ENCODE measurements at places on chromosomes 2 and 18.

- DNase-seq: no peak
Measured at GRCh38 chr2:215410932-215411285, 25.0 kb downstream of the FN1 start.

- no peak for DNase-seq
Measured at GRCh38 chr2:201223089-201224073, 37.0 kb upstream of the CASP8 start.

GRCh38 chr18:80076379-80076778, 32.7 kb upstream of the ADNP2 start:
- DNase-seq: no peak

DNA sequence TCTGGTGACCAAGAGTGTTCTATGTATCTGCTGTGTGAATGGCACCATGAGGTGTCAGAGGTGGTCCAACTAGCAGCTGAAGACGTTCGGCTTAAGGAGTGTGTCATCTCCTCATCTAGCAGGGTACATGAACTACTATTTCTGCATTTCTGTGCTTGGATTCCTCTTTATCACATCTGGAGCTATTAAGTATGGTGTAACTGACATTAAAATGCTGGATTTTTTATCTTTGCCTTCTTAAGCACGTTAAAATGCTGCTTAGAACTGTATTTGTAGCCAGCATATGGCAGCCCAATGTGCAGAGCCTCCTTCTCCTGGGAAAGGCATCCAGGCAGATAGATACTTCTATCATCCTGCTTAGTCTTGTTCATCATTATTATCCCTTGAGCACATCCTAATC, 409.3 kb upstream of the MMADHC start:
- no peak for DNase-seq

DNA sequence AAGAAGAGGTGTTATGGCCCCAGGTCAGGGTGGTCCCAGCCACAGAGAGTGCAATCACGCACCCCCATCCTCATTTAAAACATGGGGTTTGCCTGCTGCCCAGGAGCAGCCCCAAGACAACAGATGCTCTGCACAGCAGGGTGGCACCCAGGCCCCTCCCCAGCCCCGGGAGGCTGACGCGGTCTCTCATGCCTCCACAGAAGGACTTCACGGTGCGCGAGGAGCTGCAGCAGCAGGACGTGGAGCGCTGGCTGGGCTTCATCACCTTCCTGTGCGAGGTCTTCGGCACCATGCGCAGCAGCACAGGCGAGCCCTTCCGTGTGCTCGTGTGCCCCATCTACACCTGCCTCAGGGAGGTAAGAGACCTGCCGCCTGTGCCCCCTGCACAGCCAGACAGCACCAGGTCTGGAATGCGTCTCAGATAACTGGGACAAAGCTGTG, 133.7 kb downstream of the SMAD7 start:
- no peak for DNase-seq

DNA sequence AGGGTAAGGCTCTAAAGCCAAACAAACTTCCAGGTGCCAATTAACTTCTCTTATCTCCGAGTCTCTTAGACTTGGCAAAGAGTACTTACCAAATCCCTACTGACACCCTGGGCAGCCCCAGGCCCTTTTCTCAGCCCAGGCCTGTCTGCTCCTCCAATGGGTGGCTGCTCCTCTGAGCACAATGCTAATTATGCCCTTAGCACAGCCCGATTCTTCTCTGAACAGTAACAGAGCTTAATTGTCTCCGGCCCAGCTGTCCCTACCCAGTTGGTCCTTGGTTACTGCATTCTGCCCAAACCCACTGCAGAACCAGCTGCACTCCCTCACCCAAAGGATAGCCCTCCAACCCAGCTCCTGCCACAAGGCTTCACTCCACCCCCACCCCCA, 110.3 kb downstream of the SMAD7 start:
- no peak for DNase-seq

DNA sequence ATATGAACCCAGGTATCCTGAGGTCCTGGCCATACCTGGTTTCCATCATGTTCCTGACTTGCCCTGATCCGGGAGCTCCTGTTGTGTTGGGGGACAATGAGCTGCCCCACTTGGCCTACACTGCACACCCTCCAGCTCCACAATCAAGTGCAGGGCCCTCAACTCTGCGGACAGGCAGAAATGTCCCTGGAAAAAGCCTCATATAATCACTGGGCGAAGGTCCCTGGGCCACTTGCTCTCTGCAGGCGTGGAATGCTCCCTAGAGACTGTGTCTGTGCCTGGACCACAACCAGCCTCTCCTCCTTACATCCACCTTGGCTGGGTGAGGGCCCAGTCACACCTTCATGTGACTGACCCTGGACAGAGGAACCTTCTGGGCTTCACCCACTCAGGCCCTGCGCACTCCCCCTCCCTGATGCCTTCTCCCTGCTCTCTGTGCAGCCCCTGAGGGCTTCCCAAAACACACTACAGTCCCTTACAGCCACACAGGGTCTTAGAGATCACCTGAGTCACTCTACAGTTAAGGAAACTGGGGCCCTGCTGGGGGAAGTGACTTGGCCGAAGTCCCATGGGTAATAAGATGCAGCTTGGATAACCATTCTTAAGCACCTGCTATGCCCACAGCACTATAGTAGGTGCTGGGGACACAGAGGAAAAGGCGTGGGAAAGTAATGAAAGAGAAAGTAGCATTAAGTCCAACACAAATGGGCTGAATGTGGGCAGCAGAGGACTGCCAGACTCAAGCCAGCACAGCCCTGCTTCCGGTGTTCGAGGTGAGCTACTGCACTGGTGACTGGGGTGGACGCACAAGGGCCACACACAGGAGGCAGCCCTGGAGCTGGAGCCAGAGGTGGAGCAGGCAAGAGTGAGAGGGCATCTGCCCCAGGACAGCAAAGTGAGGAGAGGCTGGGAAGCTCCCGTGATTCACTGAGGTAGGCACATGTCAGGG, 9.8 kb downstream of the BOLA3 start:
- DNase-seq: no peak

DNA sequence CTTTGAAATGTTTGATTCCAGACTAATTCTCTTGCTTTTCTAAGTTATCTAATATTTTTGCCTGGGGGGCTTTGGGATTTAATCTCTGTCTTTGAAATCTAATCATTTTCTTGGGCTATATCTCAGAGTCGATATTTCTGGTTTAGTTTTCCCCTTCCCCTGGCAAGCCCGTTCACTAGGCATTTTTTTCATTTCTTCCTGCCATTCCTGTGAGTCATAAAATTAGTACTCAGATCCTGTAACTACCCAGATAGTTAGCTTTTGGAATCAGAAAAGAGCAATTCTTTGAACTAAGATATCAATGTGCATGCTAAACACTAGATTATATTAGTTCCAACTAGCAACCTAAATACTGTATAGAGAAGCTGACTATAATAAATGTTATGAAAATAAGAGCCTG, 29.4 kb upstream of the RNF149 start:
- DNase-seq: no peak

- no peak for DNase-seq
Measured at GRCh38 chr2:49404108-49404507, 249.8 kb upstream of the FSHR start.

GRCh38 chr2:62150597-62151305, 45.2 kb upstream of the B3GNT2 start:
- DNase-seq: no peak

- no peak for DNase-seq
Measured at GRCh38 chr2:160288324-160288723, 88.3 kb upstream of the ITGB6 start.

- DNase-seq: no peak
Measured at GRCh38 chr2:217114117-217114516, 254.3 kb upstream of the TNP1 start.

- DNase-seq: no peak
Measured at GRCh38 chr2:28898048-28898447, 3.6 kb downstream of the WDR43 start.

- DNase-seq: no peak
Measured at GRCh38 chr2:159506764-159507440, 109.4 kb downstream of the BAZ2B start.

GRCh38 chr2:147860009-147860408, 15.2 kb downstream of the ACVR2A start:
- DNase-seq: no peak

DNA sequence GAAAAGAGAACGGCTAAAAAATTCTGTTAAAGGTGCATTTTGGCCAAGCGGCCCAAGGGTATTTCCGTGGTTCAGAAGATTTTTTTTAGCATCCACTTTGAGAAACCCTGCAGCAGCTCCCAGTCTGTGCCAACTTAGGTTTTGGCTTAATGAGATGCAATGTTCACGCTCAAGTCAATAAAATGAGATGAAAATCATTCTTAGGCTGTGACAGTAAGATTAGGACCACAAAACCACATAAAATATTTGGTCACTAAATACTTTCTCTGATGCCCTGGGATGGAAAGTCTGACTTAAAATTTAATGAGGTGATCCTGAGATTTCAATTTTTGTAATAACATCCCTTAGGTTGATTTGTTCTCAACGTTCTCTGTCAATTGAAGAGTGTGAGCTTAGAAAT, 74.2 kb upstream of the FHL2 start:
- no peak for DNase-seq

DNA sequence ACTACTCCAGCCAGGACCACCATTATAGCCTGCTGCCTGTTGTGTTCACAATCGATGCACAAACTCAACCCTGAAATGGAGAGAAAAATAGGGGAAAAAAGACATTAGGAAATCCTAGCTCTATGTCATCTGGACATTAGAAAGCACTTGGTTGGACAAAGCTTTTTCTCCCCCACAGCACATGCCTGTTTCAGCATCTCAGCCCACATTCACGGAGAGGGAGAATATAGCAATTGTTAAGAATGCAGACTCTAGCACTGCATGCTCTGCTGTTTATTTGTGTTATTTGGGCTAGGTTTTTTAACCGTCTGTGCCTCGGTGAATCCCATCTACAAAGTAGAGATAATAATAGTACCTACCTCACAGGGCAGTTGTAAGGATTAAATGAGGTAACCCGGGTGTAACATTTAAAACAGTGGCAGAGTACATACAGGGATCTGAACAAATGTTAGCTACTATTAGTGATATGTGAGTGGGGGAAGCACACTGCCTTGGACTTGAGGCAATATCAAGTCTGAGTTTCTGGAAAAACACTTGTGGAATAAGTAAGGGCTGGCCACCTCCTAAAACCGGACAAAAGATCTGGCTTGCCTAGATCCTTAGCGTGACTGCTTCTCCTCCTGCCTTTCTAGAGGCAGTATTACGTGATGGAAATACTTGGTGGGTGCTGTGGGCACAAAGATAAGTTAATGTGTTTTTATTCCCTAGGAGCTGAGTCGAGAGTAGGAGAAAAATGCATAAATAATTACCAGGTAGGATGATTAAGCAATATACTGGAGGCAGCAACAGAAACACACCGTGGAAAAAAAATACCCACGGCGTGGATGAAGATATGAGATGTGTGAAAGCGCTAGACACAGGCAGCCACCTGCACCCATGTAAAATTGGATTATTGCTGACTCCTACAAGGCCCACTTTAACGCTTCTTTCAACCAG, 1.0 kb upstream of the PPP1CB start:
- DNase-seq: no peak

GRCh38 chr2:172938713-172939375, 136.8 kb upstream of the MAP3K20 start:
- no peak for DNase-seq

- DNase-seq: no peak
Measured at GRCh38 chr18:48982266-48982665, 31.5 kb upstream of the SMAD7 start.

GRCh38 chr2:17538022-17538843, 2.3 kb upstream of the VSNL1 start:
- DNase-seq: no peak

DNA sequence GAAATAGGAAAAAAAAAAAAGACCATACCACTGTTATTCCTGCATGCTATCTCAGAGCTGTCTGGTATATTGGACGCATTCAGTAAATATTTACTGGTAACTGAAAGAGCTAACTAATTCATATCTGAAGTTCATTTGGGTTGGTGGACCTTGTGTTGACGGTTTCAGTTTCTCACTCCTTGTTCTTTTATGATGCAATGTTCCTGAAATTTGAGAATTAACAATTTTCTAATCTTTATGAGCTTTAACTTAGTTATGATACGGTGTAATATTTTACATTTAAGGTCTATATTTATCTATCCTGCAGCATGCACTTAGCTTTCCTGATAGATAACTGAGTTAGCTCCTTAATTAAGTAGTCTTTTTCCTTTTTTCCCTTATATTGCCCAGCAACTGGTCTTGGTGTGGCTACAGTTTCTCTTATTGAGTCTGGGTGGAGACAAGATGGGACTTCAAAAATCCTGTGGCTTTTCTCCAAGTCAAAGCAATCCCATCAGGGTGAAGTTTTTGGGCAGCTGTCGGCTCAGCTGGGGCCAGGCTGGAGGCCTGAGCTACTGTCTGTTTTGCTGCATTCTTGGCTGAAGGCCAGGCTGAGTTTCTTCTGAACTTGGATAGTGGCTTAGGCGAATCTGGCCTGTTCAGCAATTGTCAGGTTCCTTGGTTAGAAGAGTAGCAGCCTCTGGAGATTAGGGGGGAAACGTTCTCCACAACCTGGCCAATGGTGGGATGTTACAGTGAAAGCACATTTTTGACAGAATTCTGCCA, 78.4 kb upstream of the MEX3C start:
- no peak for DNase-seq

- DNase-seq: no peak
Measured at GRCh38 chr2:18649502-18650135, 60.2 kb upstream of the NT5C1B start.

DNA sequence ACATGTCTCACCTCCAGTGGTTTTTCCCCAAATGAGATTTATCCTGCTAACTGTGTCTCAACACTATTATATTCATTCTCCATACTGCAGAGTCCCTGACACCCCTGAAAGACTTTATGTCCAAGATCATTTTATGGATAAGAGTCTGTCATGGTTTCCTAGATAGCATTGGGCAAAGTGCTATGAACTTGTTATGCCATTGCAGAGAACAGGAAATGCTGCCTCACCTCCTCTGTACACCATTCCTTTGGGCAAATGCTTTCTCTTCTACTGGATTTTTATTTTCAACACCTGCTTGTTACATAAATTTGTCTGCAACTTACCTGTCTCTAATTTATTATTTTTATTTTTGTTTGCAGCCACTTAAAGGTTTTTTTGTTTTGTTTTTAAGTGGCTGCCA, 652.5 kb upstream of the FAM98A start:
- DNase-seq: no peak

DNA sequence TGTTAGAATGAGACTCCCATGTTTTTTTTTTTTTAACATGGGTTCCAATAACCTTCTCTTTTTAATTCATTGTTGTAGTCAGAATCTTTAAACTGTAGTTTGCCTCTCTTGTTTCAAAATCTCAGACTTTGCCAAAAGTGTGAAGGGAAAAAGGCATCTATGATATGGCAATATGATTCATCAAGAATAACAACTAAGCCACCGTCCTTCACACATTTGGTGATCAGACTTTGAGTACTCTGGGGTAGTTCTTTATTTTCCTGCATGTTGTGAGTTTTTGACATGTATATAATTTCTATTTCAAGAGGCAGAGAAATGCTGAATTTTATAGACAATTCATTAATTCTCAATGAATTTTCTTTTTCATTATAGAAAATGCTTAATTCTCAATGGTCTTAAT, 53.5 kb upstream of the CERS6 start:
- no peak for DNase-seq

DNA sequence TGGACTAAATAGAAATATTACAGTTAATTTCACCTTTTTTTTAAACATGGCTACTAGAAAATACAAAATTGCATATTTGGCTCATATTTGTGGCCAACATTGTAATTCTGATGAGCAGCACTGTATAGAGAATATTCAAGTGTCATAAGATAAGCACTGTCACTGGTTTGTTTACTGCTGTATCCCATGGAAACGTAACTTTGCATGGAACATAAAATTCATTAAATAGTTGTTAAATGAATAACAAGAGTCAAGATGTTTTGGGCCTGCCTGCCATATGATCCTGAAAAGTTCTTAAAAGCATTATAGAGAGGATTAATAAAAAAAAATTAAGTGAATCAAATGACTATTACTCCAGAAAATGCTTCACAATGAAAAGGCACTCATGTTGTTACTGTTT, 763.7 kb upstream of the CRIM1 start:
- no peak for DNase-seq
